ENCODE measurements at places on chromosomes 3 and 15. TPM values are rescaled to one million over a fixed set of nuclear protein-coding genes. Genes with fewer than 3 reads are reported as not detected.

Gene GPR160
- 1.3 TPM for total RNA-seq

Gene TMEM202
- total RNA-seq: not detected

Gene GRIP2
- total RNA-seq: 14.1 TPM

DNA sequence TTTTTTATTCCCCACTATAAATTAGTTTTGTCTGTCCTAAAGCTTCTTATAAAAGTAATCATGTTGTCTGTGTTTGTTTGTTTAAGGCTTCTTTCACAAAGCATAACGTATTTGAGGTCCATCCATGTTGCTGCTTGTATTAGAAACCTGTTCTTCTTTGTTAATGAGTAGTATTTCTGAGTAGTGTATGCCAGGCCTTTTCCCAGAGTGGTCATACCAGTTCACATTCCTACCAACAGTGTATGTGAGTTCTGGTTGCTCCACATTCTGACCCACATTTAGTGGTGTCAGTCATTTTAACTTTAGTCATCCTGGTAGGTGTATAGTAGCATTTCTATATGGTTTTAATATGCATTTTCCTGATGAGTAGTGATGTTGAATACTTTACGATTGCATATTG lies 98.6 kb downstream of the NEO1 start:
- DNase-seq: no peak

DNA sequence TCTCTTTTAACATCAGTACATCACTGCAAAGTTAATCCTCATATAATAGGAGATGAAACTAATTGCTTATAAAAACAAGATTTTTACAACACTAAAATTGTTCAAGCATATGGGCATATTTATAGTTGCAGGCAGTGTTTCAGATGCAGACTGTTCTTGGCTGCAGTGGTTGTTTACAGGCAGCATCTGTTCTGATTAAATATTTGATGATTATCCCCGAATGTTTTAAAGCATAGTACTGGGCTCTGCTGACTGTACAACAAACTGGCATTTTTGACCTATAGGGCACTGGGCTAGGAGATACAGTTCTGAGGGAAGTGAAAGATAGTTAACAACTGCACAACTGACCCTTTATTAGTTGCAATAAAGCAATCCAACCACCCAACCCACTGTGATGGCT lies 113.6 kb downstream of the UBE3A start:
- no peak for DNase-seq

- DNase-seq: no peak
Measured at GRCh38 chr3:146517684-146518435, 26.5 kb downstream of the PLSCR1 start.

DNA sequence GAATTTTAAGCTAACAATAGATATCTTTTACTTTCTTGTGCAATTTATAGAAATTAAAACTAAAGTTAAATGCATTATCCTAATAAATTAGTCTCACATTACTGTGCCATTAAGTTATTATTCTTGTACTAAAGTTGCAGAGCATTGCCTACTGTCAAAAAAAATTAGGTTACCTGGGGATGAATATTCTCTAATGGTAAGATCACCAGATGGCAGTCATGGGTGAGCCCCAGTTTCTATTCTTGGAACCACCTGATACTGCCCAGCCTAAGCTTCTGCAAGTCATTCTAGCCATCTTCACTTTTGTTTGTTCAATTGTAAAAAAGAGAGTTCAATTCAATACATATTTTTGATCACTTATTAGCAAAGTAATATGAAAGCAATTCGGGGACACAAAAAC lies 213.2 kb downstream of the CADM2 start:
- no peak for DNase-seq

DNA sequence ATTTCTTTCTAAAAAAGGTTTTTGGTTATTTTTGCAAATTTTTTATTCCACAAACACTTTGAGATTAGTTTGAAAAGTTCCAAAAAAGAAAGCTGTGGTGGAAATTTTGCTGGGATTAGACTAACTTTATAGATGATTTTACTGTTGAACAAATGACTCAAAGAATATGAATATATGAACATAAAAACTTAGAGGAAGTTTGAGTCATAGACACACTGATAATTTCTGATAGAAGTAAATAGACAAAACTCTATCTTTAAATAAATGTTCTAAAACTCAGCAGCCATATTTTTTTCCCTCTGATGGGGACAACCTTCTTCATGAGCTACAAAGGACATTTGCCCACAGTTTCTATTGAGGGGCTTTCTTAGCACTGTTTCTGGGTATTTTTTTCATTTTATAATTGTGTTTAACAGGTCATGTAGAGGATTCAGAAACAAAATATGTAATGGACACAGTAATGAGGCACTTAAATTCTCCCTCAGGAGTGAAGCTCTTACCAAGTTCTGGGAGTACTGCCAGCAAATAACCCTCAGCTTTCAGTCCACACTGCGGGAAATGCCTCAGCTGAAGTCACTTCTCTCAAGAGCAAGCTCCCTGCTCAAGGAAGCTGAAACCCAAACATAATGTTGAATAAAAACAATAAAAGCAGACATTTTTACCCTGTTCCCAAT lies 157.6 kb downstream of the NFKBIZ start:
- DNase-seq: peak; percentile 65

GRCh38 chr3:184255291-184256039 lies 5.9 kb downstream of the CAMK2N2 start:
- no peak for DNase-seq

- DNase-seq: no peak
Measured at GRCh38 chr15:39279311-39279710, 301.6 kb upstream of the THBS1 start.

DNA sequence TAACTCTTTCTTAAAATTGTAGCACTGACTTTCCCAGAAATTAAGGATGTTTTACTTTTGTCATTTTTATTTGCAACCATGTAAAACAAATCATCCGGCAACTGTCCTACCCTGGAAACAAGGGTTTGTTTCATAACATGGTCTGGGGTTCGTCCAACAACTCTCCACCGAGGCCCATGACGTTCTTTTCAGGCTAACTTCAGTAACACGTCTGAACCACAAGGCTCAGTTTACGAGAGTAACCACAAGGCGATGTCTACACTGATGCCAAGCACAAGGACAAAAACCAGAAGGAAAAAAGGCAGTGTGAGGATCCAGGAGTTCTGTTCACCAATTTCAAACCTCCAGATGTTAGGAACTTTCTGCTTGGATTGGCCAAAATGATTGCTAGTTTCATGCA lies 546.1 kb downstream of the NTRK3 start:
- peak; percentile 84 for DNase-seq

- no peak for DNase-seq
Measured at GRCh38 chr3:118472586-118472985, 562.1 kb downstream of the IGSF11 start.

- no peak for DNase-seq
Measured at GRCh38 chr3:50623840-50624474, 7.0 kb downstream of the MAPKAPK3 start.

- DNase-seq: no peak
Measured at GRCh38 chr3:143206955-143207337, 87.4 kb downstream of the CHST2 start.
